ENCODE measurements at places on chromosomes 5 and 9.
A peak's percentile ranks its signal among the peaks of the same experiment; 100 is the strongest.

DNA sequence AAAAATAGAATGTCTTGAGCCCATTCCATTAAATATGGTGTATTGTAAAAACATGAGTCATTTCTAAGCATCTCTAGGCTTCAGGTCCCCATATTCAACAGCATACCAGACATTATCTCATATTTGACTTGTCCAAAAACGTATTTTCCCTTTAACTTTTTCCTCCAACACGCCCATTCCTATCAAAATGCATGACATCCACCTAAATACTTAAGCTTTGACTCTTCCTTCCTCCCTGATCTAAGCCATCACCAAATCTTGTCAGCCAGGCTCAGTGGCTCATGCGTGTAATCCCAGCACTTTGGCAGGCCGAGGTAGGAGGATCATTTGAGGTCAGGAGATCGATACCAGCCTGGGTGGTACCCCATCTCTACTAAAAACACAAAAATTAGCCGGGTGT, 23.9 kb downstream of the VCP start:
- DNase-seq: no peak

DNA sequence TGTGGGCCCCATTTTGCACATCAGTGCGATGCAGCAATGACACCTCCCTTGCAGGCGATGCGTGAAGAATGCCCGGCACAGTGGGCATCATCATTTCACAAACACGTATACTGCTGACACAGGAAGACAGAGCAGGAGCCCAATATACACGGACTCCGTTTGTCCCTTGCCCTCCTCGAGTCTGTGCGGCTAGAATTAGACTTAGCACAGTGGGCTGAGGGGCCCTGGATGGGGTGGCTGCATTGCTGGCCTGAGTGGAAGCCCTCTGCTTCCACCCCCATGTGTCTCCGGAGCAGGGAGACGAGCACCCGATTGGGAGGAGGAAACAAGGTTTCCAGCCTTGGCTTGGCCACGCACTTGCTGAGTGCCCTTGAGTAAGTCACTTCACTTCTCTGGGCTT, 40.8 kb downstream of the GSN start:
- no peak for DNase-seq

DNA sequence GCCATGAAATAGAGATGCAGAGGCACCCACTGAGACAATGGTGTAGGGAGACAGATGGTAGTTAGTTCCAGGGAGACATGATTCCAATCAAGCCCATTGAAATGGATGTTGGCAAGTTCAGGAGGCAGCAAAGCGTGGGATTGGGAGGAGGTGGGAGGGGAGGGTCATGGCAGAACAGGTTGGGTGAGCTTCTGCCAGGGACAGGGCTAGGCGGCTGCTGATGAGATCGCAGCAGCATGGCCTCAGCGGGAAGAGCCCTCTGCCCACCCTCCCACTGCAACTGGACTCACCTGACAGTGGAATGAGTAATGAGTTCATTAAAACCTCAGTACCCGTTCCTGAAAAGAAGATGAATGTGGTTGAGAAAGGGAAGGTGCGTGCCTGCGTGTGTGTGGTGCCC, 418.2 kb downstream of the CDK5RAP2 start:
- no peak for DNase-seq

DNA sequence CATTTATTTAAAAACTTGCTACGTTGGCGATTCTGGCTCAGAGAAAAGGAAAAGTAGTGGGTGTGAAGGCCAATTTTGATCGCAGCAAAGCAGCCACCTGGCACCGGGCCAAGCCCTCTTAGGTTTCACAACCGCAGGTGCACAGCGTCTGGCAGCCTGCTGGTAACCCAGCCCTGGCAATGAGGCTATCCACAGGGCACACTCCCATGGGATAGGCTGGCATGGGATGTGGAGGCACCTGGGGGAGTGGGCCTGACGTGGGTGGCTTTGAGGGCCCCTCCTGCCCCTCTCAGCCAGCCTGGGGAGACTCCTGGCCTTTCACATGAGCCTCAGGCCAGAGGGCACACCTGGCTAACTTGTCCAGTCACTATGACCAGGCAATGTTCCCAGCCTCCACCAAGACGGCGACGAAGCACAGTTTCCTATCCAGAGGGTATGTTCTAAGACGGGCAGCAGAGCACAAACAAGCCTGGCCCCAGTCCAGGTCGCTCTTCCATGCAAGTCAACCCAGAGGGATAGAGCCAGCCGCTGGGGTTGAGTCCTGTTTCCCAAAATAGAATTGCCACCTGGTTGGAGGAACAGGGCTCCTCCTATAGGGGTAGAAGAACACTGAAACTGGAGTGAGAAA, 19.0 kb downstream of the CMBL start:
- no peak for DNase-seq

DNA sequence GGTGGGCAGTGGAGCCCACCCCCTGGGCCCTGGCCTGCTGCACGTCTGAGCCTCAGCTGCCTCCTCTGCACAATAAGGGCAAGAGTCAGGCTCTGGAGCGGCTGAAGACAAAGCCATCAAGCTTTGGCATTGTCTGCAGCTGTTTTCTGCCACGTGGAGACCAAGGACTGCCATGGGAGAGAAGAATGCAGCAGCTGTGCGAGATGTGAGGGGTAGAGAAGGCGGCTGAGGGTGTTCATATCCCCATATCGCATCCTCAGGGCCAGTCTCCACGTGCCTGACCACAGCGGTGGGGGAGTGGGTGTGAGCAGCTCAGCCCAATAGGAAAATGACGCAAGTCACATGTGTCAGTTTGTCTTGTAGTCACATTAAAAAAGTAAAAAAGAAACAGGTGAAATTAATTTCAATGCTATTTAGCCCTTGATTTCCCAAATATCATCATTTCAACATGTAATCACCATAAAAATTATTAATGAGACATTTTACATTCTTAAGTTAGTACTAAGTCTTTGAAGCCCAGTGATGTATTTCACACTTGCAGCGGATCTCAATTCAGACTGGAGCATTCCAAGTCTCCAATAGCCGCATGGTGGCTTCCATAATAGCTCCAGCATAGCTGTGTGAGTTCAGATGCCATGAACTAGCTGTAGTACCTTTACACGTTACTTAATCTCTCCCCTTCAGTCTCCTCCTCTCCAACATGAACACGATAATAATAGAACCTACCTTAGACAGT, 6.6 kb downstream of the C1QTNF2 start:
- DNase-seq: peak; percentile 73

All from LHCN-M2 (cell line).